ENCODE measurements at places on chromosomes 2 and 18.

GRCh38 chr18:56199580-56200330 is 438.6 kb downstream of the TXNL1 start:
- no peak for DNase-seq

- DNase-seq, result peak; percentile 82
These were observed 24.8 kb upstream of the LMAN1 start for GRCh38 chr18:59383851-59384250.

DNA sequence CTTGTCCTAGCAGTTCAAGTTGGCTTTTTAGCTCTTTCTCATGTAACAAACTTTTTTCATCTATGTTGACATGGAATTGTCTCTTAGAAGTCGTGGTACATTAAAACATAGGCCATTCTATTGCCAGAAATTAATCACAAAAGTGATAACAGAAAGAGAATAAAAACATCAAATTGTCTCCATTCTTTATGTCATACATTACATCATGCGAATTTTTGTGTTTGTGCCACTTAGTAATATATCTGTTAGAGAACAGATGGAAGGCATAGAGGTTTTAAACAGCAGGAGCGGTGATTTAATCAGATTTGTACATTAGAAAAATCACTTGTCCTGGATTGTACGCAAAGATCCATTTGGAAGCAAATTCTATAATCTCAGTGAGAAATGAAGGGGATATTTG is 136.5 kb upstream of the CDH20 start:
- DNase-seq, result no peak

DNA sequence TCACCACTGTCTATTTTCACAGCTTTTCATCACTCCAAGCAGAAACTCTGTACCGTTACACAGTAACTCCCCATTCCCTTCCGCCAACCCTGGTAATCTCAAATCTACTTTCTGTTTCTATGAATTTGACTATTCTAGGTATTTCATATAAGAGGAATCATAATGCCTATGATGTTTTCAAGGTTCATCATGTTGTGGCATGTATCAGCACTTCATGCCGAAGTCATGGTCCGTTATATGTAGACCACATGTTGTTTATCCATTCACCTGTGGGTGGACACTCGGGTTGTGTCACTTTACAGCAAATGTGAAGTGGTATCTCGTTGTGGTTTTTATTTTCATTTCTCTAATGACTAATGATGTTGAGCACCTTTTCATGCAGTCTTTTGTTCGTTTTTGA is 21.6 kb downstream of the CPSF3 start:
- DNase-seq, result no peak

DNA sequence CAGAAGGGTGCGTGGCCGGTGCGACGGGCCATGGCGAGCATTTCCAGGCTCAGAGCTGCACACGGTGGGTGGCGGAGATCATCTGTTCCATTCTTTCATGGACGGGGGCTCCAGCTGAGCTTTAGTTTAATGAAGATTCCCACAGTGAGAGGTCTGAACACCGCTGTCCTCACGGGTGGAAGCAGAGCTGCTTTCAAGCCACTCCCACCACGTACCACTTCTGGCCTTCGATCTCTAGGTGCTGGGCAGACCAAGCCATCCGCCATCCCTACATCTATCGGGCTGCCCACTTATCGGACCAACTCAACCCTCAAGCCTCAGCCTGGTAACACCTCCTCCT is 18.5 kb downstream of the GPR35 start:
- DNase-seq, result no peak

GRCh38 chr2:147980940-147981528 is 39.5 kb downstream of the ORC4 start:
- no peak for DNase-seq

DNA sequence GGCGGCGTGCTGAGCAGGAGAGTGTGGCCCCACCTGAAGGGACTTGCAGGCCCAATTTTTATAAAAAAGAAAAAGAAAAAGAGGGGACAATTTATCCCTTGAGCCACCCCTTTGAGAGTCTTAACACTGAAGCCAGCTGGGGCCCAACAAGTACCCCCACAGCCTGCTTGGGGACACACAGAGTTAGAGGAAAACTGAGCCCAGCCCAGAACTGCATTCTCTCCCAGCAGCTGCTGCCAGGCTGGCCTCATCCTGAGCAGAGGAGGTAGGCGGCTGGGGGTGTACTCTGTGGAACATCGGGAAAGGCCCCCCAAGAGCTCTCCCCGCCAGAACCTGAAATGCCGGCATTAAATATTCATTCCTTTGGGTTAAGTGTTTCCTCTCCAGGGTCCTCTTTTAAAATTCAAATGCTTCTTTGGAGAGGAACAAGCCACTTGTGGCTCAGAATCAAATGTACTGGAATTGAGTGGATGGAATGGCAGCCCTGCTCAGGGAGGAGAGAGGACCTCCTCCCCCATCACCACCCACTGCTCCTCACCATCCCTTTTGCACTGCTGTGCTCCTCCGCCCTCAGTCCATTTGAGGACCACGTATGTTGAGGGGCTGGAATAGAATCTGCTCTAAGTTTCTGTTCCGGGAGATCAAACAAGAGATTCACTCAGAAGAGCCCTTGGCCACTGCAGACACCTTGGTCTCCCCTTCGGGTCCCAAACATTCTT is 45.6 kb downstream of the C1QL2 start:
- DNase-seq, result no peak

DNA sequence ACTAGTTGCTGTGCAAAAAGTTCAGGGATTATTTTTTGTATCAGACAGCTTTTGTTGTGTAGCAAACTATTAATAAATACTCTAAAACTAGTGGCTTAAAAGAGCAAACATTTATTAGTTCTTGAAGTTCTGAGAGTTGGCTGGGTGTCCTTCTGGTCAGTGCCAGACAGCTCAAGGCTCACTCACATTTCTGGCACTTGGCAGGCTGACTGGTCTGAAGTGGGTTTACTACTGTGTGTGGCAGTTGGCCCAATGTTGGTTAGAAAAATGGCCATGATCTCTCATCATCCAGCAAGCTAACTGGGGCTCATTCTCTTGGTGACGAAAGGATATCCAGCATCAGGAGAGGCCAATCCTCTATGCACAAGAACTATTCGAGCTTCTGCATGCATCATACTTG is 71.4 kb upstream of the ZNF385B start:
- no peak for DNase-seq

DNA sequence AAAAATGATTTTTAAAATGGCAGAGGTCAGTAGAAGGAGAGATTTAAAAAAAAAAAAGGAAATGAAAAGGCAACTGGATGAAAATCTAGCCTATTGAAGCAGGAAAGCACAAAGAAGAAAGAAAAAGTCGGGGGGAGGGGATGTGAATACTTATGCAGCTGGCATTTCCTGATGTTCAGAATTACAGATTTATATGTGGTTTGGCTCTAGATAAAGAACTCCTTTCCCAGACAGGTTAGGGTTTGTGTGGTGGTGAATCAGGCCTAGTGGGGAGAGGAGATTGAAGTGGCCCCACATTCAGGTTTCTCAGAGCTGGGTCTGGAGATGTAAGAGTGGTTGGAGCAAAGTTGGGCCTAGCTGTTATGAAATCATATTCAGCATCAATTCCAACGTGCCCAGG is 394.4 kb downstream of the FIGN start:
- DNase-seq, result no peak

DNA sequence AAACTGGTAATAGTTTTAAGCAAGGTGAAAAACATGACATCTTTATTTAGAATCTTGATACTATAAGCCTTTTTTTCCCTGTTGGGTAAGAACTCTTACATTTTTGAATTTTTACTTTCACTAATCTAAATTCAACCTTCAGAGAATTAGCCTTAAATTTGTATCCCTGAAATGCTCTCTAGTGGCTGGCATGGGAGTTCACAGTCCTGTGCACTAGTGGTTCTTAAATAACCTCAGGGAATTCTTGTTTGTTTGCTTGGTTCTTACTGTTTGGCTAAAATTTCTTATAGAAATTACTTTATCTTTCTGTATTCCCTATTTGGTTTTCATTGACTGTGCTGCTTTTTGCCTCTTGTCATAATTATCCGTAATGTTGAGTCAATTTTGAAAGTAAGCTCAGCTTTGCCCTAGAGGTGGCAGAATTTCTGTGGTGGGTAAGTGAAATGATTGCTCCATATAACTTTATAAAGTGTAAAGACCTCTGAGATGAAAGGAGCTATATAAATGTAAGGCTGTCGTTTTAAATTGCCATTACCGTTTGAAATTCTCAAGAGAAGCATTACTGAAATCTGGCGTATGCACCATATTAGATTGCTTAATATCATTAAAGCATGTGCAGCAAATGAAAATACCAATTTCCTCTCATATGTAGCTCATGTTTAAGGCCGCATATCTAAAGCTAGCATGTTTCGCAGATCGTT is 391.3 kb upstream of the FIGN start:
- no peak for DNase-seq

DNA sequence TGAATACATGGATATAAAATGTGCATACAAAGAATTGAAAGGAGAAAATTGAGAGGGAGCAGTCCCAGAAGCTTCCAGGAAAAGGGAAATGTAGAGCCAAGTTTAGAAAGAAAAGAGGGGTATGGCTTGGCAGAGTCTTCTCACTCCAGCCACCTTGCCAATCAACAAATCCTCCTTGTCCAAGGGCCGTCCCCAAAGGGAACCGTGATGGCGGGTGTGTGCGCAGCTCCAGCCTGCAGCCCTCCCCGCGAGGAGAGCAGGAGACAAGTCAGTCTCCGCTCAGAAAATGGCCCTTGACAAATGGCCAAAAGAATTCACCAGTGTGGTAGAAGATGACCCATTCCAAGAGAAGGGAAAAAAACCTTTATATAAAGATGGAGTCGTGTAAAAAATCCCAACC is 448.3 kb upstream of the POU3F3 start:
- no peak for DNase-seq

DNA sequence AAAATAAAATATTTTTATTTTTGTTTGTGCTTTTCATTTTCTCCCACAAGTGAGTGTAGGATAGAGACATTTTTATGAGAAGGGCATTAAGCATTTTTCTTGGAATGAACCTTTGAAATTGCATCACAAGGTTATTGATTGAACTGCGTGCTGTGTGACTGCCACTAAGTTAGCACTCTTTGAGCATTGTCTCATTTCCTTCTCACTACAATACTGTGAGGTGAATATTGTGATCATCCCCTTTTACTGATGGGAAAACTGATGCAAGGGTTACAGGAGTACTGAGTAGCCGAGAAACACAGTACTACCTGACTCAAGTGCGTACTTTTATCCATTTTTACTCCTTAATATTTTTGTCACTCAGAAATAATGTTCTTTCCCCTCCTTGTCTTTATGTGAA is 2.0 kb downstream of the NBEAL1 start:
- DNase-seq, result no peak

DNA sequence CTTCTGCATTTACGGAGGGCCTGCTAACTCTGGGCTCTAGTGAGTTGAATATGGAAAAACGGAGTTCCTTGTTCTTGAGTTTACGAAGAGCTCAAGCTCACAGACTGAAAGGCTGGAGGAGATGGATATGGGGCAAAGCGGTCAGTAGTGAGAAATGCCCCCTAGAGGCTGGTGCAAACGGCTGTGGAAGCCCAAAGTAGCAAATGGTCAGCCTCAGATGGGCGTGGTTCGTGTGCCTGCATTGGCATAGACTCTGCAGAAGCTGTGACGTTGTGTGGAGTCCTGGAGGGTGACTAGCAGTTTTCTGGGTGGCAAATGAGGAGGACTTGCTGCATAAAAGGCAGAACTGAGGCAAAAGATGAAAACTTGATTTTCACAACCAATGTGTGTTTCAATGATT is 93.6 kb upstream of the TWIST2 start:
- DNase-seq, result no peak

DNA sequence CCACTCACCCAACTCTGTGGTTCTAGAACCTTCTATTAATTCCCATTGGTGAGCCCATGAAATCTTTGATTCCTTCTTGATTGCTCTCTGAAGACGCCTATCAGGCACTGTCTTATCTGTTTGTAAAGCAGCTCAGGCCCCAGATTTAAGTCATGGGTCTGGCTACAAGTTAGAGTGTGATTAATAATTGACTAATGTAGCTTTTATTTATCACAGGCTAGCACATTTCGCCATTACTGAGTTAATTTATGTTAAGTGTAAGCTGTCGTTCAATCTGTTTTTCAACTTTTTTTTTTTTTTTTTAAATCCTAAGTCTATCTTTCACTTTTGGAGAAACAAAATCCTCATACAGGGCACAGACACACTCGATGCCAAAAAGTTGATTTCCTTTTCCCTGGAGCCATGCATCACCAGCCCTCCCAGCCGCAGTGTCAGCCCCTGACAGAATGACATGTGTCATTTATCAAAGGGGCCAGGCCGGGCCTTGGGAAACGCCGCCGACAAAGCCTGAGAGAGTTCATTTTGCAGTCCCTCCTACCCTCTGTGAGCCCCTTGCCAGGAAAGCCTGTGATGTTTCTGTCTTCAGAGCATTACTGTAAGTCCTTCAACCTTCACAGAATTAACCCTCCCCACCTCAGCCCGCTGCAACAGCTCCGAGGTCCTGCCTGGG is 15.8 kb downstream of the TSHZ1 start:
- DNase-seq, result no peak

GRCh38 chr2:220891405-220891804 is 680.7 kb downstream of the EPHA4 start:
- DNase-seq, result no peak

DNA sequence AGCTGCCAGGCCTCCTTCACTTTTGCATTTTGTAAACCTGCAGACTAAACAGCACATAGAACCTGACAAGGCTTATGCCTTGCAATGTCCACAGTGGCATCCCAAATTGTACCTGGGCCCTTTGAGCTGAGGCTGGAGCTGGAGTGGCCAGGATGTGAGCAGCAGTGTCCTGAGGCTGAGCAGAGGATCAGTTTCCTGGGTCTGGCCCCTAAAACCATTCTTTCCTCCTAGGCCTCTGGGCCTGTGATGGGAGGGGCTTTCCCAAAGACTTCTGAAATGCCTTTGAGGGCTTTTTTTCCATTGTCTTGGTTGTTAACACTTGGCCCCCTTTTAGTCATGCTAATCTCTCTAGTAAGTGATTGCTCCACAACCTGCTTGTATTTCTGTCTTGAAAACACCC is 32.8 kb downstream of the FSIP2 start:
- DNase-seq, result no peak

DNA sequence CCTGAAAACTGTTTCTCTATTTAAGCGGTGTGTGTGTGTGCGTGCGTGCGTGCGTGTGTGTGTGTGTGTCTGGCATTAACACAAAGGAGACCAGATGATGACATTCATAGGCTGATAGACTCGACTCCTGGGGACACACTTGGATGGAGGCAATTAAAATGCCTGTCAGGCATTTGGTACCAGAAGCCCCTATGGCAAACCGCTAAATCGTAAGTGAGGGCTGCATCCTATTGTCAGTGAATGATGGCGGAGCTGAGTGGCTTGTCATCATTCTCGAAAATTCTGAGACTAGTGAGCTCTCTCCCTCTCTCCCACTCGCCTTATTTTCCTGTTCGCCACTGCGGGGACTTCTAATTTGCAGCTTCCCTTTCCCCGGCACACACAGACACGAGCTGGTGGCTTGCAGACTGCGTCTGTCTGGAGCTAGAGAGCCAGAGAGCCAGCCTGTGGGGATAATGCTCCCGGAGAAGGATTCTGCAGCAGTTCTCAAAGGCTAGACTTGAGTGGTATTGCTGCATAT is 155.4 kb downstream of the MAP2 start:
- no peak for DNase-seq

- no peak for DNase-seq
These were observed 12.7 kb downstream of the KCNF1 start for GRCh38 chr2:10924441-10924840.

GRCh38 chr2:205189301-205189700 is 493.0 kb upstream of the NRP2 start:
- DNase-seq, result no peak

GRCh38 chr2:130327703-130328527 is 14.8 kb upstream of the IMP4 start:
- DNase-seq, result peak; percentile 58

- no peak for DNase-seq
These were observed 126.0 kb downstream of the SP100 start for GRCh38 chr2:230541934-230542380.

Data from NCI-H510A (cell line).